Activated CD4-positive, alpha-beta T cell treated with anti-CD3 and anti-CD28 coated beads for 36 hours (primary cell): ENCODE measurements at places on chromosomes 2 and 18.

- peak; percentile 66 for DNase-seq
These were observed 37.6 kb downstream of the C18orf63 start for GRCh38 chr18:74353169-74353775.

- no peak for DNase-seq
These were observed 217.1 kb upstream of the PID1 start for GRCh38 chr2:229488232-229488631.

- no peak for DNase-seq
These were observed 394.8 kb upstream of the ATP5MC3 start for GRCh38 chr2:175576270-175576669.

GRCh38 chr2:231007286-231008098 lies 11.6 kb downstream of the SPATA3 start:
- no peak for DNase-seq

GRCh38 chr2:191791953-191792560 lies 54.8 kb downstream of the CAVIN2 start:
- DNase-seq: no peak

- DNase-seq: no peak
These were observed 785.5 kb upstream of the RAB6C start for GRCh38 chr2:129193961-129194360.

DNA sequence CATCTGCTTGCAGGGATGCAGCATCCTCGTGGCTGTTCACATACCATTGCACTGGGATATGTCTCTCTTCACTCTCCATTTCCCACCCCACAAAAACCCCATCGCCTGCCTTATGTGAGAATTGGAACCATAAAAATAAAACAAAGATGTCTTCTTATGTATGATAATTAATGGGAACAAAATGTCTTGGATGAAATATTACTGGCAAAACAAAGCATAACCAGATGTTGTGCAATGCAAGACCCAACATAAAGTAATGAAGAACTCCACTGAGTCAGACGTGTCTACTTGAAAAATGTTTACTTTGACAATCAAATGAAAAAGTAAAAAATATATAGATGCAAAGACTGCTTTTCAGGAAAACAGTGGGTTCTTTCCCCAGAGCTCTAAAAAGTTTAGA lies 611.3 kb upstream of the SYT4 start:
- DNase-seq: no peak

GRCh38 chr18:24197412-24197811 lies 58.5 kb downstream of the CABYR start:
- no peak for DNase-seq

- no peak for DNase-seq
These were observed 39.4 kb downstream of the ARID5A start for GRCh38 chr2:96575785-96576456.

DNA sequence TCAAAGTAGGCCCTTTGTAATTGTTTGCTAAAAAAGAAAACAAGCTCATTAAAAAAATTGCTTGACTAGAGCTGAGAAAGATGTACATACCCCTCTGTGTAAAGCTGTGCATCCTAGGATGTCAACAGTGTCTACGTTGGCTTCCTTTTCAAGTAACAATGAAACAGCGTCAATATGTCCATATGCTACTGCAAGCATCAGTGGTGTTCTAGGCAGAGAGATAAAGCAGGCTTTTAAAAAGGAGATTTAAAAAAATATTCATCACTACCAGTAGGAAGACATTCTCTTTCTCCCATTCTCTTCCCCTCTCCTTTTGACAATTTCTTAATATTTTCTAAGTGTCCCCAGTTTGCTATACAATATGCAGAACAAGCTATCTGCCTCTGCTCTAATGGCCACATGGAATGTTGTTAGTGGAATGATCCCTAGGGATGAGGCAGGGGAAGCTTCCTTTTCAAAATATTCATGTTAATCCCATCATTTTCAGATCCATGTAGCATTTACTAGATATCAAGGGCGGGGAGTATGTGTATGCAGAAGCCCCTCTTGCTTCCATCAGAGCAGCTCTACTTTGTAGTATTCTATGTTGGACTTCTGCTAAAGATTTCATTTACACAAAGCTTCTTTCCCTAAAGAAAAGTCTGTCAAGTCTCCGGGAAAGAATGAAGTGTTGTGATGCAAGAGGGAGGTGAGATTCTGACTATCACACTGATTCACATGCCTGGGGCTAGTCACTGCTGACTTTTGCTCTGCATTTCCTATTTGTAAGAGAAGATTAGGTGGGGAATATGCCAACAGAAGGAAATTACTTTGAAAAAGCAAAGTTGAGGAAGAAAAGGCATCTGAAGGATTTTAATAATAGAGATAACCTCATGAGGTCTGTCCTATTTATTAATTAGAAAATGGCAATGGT lies 81.5 kb upstream of the PGAP1 start:
- no peak for DNase-seq

GRCh38 chr2:24085200-24085489 lies 511 bp upstream of the TP53I3 start:
- no peak for DNase-seq

GRCh38 chr2:217527590-217528202 lies 475.1 kb downstream of the TNS1 start:
- DNase-seq: no peak

- DNase-seq: no peak
These were observed 258.9 kb downstream of the RDH14 start for GRCh38 chr2:18301421-18302139.

DNA sequence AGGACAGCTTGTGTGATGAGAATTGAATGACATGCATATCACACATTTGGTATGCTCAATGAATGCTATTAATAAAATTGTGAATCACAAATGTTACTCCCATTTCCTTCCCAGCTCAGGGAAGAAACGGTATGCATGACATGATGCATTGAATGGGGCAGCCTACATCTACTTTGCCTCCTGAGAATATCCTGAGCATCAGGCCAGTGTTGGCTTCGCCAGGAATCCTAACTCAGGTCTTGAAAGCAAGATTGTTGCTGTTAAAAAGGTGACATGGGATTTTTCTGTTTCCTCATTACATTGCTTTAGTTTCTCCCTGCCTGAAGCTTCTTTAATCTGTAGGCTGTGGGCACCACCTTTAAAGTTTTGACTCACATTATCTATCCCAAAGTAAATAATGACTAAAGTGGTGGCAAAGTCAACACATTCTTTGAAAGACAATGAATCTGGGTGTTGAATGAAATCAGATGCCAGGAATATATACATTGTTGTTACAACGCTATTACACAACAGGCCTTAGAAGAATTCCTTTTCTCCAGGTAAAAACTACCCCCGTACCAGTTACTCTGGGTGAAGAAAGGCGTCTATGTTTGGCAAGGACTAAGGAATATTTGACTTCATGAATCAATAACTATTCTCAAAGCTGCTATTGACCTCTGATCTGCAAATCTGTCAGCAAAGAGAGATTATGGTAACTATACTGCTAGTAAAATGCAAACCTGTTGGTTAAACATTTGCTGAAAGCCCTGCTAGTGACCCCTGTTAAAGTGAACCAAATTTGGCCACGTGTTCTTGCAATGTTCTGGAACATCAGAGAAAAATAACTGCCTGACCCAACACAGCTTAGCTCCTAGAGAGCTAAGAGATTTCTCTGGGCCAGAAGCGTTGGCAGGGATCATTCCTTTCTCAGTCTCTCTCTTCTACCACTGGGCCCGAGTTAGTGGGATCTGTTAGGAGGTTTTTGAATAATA lies 30.5 kb upstream of the NEDD4L start:
- no peak for DNase-seq

GRCh38 chr2:106181064-106181463 lies 13.0 kb downstream of the UXS1 start:
- no peak for DNase-seq
